ENCODE measurements at places on chromosomes 7 and 10. TPM values are rescaled to one million over a fixed set of nuclear protein-coding genes. Genes with fewer than 3 reads are reported as not detected.

HTR5A gene
- not detected for total RNA-seq

CASTOR2 gene
- 15.6 TPM for total RNA-seq

EEPD1 gene
- 0.33 TPM for total RNA-seq

SHH gene
- total RNA-seq = 0.20 TPM

THSD7A gene
- total RNA-seq = 30.5 TPM

GJC3 gene
- total RNA-seq = not detected

NCAPG2 gene
- 39.6 TPM for total RNA-seq

GLRX3 gene
- total RNA-seq = 109 TPM

IGFBP1 gene
- 0.26 TPM for total RNA-seq

SEMA3A gene
- total RNA-seq = 0.92 TPM

DEPP1 gene
- 395 TPM for total RNA-seq

GRCh38 chr10:93554316-93554663 lies 12.2 kb upstream of the FFAR4 start:
- no peak for DNase-seq

DNA sequence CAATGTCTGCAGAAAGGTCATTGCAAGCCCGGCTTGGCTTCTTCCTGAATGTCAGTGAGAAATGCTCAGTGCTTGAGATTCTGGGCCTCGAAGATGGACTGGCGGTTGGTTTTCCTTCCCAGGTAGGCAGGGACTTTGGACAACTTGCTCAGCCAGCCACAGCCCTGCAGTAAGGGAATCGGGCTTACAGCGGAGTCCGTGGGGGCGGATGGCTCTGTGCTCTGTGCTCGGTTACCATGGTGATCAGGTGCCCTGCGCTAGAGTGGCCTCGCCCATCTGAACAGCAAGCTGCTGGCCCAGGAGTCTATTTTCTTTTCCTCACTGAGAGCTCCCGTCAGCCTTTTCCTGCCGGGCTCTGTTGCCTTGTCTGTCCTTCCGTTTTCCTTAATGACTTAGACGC lies 77.8 kb upstream of the SH2B2 start:
- DNase-seq = no peak

DNA sequence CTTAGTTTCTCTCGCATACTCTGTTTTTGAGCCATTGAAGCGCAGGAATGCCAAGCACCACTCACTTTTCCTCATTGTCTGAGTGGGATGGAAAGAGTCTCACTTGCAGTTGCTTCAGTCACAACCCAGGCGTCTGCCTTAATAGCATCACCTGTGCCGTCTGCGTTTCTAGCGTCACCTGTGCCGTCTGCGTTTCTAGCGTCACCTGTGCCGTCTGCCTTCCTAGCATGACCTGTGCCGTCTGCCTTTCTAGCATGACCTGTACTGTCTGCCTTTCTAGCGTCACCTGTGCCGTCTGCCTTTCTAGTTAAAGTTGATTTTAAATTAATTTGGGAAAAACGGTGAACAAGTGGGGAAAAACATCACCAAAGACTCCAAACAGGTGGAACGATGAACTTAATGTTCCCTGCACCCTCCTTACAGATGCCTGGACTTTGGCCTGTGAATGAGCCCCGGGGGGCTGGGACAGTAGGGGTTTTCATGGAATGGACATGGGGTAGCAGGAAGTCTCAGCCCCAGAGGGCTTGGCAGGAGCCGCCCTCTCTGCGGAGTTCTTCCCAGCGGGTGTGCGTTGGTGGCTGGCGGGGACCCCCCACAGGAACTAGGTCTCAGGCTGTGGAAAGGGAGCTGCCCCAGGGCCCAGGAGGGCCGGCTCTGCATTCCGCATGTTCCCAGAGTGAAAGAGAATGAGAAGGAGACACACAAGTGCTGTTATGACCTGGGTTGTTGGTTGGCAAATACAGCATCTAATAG lies 3.5 kb downstream of the ZNF511 start:
- no peak for DNase-seq

DNA sequence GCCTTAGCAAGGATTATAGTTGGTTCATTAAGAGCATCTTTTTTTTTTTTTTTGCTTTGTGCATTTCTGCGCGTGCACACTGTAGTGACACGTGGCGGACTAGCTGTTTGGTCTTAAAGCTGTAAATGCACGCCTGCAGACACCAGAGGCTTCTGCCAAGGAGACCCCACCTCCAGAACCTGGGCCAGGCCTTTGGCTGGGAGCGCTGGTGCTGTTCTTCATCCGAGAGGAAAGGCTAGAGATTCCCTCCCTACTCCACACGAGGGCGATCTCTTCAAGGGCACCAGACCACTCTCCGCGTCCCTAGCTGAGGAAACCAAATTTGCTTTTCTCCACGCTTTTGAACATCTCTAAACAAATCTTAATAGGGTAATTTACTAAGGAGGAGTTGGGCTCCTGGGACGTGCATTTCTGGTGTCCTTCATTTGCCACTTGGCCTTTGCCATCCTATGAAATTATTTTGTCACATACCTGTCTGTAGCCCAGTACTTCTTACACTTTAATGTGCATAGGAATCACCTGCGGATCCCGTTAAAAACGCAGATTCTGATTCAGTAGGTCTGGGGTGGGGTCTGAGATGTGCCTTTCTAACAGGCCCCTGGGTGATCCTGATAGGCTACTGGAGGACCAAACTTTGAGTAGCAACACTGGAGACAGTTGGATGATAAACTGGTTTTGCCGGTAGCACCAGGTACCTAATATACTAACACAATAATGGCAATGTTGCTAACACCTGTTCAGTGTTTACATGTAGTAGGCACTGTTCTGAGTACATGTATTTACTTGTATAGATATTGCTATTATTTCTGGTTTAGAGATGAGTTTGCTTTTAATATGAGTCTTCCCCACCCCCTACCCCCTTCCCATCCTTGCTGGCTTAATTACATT lies 1.3 kb upstream of the SLC26A5 start:
- DNase-seq = no peak

DNA sequence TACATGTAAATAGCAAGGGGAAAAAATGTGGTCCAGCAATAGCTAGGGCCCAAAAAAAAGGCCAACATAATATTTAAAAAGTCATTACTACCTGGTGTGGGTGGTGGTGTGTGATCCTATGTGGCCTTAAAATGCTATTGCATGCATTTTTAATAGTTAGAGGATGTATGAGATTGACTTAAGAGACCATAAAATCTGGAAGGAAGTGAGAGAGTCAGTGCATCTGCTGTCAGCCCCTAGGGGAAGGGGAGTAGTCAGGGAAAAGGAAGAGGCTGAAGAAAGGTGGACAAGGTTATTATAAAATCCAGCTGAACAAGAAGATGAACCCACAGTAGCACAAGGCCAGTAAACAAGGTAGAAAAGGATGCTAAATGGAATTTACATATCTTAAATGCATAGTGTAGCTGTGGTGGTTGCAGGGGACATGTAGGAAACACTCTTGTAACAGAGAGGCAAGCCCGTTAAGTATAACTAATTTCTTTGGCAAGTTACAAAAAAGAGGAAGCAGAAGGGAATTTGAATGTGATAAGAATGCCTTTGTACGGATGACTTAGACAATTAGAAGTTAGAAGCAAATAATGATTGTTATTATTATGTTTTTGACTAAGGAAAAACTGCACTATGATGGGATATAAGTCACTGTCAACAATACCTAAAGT lies 11.9 kb upstream of the NDUFA5 start:
- DNase-seq = peak; percentile 3

GRCh38 chr7:78970440-78970916 lies 483.0 kb downstream of the MAGI2 start:
- no peak for DNase-seq

DNA sequence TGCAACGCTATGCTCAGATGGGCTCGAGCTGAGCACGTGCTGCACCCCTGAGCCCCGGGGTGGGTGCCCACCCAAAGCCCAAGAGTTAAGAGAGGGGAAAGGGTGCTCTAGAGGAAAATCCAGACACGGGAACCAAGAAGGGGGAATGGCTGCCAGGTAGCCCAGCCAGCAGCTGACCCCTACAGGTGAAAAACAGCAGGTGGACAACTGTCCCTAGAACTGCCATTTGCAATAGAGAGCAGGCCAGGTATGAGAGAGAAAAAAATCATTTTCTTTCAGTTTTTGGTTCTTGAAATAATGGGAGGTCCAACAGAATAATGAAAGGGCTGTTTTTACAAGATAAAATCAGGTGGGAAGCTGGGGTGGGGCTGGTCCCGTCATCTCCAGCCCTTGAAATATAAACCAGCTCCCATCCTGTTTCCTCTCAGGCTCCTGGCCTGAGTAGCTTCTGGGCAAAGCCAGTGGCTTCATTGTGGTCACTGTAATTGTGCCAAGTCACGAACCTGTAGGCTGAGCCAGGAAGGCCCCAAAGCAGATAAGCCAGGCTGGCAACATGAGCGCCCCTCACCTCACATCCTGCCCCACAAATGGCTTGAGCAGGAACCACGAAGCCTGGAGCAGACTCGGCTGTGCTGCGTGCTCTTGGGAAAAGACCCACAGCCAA lies 257.8 kb downstream of the SNX10 start:
- DNase-seq = no peak

DNA sequence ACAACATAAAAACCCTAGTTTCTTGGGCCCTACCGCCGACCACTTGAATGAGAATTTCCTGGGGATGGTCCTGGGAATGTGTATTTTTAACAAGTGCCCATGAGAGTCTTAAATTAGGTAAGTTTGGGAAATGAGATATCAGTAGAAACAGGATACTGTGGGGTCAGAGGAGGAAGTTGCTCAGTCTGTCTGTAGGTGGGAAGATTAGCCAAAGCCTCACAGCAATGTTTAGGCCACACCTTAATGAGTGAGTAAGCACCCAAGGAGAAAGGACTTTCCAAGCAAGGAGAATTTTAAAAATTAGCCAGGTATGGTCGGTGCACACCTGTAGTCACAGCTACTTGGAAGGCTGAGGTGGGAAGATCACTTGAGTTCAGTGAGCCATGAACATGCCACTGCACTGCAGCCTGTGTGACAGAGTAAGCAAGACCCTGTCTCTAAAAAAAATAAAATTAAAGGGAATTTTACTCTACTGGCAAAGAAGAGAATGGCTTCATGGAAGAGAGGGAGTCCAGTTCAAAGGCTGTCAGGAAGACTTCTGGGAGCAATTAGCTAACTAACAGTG lies 31.9 kb downstream of the PAPSS2 start:
- DNase-seq = no peak

DNA sequence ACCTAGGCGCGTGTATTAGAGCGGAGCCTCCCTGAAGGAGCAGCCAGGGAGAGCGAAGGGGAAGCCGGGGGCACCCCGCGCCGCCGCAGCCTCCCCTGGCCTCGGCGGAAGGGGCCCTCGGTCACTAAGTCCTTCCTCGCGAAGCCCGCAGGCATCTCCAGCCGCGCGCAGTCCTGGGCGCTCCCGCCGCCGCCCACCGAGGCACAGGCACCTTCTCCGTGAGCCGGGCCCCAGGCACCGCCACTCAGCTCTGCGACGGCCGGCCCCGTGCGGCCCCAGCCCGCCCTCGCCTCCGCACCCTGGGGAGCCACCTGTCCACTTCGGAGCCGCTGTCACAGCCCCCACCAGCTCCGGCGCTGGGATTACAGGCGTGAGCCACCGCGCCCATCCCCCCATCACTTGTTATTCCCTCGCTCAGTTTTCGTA lies 80.8 kb downstream of the ZNF467 start:
- DNase-seq = no peak

DNA sequence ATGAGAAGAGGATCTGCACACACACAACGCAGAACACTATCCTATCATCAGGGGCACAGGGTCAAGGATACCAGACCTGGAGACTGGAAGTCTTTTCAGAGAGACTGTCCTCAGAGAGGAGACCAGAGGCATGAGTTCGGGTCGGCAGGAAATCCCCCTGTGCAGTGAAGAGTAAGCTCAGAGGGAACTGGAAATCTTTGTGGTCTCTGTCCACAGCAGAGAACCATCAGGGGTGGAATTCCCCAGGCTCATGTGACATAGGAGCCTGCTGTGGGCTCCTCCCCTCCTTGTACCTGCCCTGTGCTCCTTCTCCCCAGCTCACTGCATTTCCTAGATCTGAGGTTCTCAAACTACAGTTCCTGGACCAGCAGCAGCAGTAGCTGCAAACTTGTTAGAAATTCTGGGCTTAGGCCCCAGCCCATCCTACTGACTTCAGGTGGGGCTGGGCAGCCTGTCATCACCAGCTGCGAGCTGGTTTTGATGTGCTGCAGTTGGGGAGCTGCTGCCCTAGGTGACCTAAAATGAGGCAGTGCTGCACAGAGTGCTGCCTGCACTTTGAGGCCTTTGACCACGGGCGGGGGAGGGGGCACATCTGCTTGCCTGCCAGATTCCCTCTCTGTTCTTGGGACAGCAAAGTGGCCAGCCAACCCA lies 2.4 kb downstream of the ZMIZ2 start:
- DNase-seq = no peak

GRCh38 chr10:58266003-58266825 lies 1.5 kb downstream of the IPMK start:
- no peak for DNase-seq

DNA sequence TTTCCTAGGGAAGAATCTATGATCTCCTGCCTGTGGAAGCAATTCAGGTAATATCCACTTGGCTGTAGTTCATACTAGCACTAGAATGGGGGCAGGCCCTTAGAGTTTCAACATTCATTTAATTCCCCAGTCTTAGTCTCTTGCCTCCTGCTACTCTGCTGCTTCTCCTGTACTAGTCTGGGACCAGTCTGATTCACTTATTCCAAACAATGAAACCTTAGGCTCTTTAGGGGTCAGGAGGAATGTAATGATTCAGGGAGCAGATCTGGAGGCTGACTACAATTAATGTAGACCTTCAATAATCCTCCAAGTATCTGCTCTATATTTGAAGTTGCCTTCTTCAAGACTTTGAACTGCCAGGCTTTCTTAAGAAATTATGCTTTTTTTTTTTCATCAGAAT lies 101.8 kb downstream of the GNAT3 start:
- DNase-seq = no peak

GRCh38 chr7:4270268-4270667 lies 411.8 kb upstream of the FOXK1 start:
- no peak for DNase-seq

- DNase-seq = no peak
Measured at GRCh38 chr7:92137557-92137956, 3.3 kb upstream of the CYP51A1 start.

DNA sequence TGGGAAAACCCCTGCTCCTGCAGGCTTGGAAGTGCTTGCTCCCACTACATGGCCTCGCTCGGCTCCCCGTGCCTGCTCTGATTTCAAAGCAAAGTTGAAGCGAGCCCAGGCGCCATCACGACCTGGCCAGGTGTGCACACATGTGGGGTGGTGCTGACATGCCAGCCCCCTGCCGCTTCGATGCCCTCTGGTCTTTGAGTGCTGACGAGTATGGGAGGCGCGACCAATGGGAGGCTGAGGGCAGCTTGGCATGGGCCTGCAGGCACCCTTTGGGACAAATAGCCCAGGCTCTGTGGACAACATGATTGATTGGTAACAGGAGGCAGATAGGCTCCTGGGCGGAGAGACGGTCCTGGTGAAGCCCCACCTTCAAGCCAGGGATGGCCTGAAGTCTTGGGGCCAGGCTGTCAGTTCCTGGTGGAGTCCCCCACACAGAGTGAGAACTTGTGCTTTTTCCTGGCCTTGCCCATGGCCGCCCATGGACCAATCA lies 252.4 kb upstream of the SEMA3A start:
- no peak for DNase-seq

DNA sequence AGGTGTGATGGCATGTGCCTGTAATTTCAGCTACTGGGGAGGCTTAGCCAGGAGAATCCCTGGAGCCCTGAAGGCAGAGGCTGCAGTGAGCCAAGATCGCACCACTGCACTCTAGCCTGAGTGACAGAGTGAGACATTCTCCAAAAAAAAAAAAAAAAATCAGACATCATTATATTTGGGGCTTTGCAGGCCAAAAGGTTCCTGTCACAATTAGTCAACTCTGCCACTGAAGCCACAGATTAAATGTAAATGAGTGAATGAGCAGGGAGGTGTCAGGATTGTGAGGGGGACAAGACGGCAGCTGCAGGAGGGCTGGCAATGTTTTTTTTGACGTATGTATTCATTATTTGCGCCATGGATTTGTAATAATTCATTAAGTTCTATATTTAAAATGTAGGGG lies 3.3 kb downstream of the ZNF33B start:
- no peak for DNase-seq

Data from pulmonary artery endothelial cell (primary cell).